CD4-positive, alpha-beta T cell treated with Interleukin-17A for 1 hour (primary cell): ENCODE measurements at places on chromosomes 7 and 10.

DNA sequence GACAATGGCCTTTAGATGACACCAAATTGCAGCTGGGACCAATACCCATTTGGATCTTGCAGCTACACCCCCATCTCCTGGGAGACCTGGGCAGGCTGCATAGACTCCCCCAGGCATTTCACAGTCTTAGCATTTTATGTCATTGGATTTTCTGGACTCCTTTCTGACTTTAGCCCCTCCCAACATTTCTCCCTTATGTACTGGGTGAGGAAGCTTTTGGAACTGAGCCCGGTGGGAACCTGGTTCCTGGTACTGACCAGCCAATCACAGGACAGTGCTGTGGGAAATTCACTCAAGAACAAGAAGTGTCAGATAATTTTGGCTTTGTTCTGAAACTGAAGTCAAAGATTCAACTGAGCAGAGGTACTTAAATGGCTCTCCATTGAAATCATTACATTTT is 177.7 kb downstream of the ACTR3B start:
- DNase-seq = no peak

DNA sequence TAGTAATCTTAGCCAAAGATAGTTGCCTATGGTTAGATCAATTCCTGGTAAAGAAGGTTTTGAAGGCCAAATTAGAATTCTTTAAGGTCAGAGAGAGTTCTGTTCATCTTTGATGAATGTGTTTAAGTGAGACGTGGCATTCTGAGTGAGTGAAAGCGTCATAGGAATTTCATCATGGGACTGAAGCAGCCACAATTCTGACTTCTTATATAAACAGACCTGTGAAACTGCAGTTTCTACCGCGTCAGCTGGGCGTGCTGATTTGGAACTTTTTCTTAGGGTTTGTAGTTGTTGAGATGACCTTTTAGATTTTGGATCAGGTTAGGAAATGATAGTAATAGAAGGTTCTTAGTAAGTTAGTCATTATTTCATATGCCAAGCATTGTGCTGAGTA is 103.8 kb downstream of the CNNM2 start:
- DNase-seq = no peak

GRCh38 chr7:98784216-98784785 is 85.5 kb downstream of the TMEM130 start:
- DNase-seq = no peak

DNA sequence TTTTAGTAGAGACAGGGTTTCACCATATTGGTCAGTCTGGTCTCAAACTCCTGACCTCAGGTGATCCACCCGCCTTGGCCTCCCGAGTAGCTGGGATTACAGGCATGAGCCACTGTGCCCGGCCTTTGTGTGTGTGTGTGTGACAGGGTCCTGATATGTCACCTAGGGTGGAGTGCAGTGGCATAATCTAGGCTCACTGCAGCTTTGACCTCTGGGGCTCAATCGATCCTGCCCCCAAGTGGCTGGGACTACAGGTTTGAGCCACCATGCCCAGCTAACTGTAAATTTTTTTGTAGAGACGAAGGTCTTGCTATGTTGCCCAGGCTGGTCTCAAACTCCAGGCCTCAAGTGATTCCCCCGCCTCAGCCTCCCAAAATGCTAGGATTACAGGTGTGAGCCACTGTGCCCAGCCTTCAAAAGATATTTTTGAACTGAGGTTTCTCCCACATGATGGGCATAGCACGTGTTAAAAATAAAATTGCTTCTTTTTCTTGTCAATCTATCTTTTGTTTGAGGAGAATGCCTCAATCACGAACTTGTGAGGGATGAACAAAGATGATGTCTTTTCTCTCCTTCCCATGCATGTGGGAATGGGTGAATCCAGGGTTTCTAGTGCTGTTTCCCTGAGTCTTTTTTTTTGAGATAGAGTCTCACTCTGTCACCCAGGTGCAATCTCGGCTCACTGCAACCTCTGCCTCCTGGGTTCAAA is 30.8 kb upstream of the PSAP start:
- no peak for DNase-seq

DNA sequence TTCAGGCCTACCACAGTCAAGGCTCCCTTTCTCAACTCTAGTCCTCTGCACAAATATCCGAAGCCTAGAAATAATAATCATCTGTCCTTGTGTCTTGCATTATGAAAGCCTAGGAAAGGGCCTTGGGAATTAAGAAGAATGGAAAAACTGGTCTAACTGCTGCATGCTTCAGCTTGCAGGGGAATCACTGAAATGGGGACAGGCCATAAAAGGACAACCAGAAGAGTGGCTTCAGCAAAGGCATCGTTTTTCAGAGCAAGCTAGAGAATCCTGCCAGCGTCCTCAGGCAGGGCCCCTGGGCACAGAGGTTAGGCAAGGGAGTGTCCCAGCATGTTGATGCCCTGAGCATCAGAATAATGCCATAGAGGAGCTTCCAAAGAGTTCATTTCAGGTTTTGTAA is 13.2 kb downstream of the ERVW-1 start:
- no peak for DNase-seq

- DNase-seq = no peak
Measured at GRCh38 chr10:69421611-69422308, 5.0 kb upstream of the TACR2 start.

DNA sequence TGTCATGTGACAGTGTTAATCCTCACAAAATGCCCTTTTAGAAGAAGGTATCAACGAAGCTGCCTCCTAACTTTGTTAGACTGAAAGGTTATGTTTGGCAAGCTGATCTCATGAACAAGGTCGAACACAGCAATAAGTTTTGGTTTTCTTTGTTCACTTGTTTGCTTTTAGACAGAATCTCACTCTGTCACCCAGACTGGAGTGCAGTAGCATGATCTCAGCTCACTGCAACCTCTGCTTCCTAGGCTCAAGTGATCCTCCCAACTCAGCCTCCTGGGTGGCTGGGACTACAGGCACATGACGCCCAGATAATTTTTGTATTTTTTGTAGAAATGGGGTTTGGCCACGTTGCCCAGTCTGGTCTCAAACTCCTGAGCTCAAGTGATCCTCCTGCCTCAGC is 1.1 kb downstream of the STRA8 start:
- no peak for DNase-seq

DNA sequence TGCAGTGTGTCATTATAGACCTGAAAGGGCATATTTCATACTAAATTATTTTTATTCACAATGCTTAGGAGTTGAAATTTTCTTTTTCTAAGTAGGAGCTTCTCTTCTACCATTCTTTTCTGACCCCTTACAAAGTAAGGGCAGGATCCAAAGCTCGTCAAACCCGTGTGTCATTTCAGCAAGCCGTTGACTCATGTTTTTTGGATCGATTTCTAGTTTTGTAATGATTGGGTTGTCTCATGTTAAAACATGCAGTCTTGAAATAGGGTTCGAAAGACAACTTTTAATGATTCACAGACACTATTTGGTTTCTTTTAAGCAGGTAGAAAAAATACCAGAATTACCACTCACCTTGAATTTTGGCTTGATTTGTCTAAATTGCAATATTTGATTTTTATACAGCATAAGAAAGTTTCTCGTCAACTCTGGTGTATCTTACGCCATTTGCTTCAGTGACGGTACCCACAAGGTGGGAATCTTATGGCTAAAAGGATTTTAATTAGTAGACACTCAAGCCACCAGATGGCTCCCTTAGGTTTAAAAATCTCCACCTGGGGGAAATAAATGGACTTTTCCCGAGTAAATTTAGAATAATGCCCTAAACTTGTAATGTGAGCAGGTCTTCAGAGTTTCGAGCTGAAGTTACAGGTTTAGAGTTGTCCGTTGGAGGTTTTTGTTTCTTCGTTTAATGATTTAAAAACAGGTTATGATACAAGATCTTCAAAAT is 283.4 kb downstream of the CCDC3 start:
- no peak for DNase-seq

DNA sequence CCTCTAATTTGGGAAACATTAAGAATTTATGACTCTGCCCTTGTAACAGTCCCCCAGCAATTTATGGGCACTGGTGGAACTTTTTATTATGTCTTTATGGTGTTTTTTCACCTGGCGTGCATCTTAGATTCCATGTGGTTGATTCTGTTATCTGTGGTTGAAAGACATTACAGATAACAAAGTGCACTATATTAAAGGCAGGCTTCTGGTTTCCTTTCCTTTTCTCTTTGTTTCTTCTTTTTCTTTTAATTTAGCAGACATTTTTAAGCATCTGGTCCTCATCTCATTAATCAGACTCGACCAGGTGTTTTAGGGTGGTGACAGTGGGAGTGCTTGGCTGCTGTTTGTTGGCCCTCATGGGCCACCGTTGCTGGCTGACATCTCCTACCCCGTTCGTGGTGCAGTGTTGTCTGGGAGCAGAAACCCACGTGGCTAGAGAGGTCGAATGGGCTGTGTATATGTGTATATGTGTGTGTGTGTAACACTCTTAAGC is 77.4 kb downstream of the LRMDA start:
- DNase-seq = no peak

DNA sequence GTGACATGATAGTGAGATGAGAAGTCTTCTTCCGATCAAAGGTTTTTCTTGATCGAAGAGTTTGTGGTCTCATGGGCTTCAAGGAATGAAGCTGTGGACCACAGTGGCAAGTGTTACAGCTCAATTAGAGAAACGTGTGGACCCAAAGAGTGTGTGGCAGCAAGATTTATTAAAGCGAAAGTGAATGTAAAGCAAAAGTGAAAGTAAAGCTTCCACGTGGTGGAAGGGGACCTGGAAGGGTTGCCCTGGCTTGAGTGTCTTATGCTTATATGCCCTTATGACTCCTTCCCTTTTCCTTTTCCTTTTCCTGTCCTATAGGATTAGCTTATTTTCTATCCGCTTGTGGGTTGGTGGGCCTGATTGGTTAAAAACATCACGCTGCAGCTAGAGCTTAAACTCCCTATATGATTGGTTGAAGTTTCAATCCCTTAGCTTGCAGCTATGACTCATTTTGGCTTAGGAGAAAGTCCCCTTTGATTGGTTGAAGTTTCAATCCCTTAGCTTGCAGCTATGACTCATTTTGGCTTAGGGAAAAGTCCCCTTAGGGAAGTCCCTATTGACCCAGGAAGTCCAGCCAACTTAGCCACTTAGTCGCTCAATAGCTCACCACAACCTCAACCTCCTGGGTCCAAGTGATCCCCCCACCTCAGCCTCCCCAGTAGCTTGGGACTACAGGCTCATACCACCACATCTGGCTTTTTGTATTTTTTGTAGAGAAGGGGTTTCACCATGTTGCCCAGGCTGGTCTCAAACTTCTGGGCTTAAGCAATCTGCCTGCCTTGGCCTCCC is 34.7 kb downstream of the MRPS24 start:
- DNase-seq = peak; percentile 82

GRCh38 chr7:101527844-101528667 is 101.0 kb downstream of the MYL10 start:
- DNase-seq = no peak

- DNase-seq = no peak
Measured at GRCh38 chr7:151757274-151757673, 119.6 kb downstream of the PRKAG2 start.

GRCh38 chr10:12838995-12839927 is 162.3 kb downstream of the CCDC3 start:
- no peak for DNase-seq

GRCh38 chr7:26777385-26777784 is 87.0 kb downstream of the SKAP2 start:
- no peak for DNase-seq

GRCh38 chr7:86914551-86914950 is 144.9 kb downstream of the ELAPOR2 start:
- DNase-seq = peak; percentile 14

DNA sequence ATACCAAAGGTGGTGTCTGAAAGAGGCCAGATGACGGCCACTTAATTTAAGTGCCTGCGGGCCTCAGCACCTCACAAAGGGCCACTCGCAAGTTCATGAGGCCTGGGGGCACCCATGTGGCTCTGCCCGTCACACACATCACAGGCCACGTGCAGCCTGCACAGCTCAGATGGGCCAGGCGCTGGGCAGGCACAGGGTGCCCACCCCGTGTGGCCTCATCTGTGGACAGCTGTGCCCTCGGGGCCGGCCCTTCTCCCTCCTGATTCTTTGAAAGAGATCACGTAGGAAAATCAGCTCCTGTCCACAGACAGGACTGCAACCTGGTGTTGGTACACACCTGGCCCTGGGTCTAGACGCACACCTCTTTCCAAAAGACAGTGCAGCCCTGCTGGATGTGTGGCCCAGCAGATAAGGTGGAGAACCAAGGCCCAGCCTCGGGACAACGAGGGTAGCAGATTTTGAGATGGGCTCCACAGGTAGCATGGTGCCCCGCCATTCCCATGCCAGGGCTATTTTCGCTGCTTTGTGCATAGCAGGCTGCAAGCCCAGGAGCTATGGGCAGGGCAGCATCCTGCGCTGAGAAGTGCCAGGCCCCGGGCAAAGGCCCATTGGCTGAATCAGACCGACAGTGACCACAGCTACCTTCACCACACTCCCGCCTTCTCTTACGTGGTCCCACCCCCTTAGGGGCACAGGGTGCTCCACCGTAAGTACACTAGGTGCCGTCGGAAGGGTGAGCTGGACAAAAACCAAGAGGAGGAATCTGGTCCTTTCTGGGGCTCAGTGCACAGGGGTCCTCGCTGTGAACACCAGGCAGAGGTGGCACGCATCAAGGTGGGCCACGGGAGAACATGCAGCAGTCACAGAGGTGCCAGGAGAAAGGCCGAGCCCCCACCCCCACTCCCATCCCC is 124.5 kb downstream of the EBF3 start:
- DNase-seq = no peak
